Stimulated activated CD4-positive, alpha-beta T cell treated with anti-CD3 and anti-CD28 coated beads, Interleukin-2, amount 100 ng/mL, for 24 hours (primary cell): ENCODE measurements at places on chromosomes 4 and X.

DNA sequence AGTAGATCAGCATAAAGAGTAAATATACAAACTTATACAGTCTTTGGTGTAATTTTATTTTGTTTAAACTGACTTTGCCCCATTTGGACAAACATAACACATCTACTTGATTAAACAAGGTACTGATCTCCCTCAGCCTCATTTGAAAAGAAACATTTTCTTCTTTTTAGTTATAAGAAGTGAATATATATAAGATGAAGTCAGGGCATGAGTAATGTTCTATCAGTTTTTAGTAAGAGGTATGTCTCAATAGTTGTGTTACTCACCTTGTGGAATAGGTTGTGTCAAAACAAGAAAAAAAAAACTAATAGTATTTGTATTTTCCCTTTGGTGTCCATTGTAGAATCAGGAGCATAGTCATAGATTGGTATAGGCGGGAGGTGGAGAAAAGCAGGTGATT lies 327.4 kb downstream of the RPA4 start:
- no peak for DNase-seq

DNA sequence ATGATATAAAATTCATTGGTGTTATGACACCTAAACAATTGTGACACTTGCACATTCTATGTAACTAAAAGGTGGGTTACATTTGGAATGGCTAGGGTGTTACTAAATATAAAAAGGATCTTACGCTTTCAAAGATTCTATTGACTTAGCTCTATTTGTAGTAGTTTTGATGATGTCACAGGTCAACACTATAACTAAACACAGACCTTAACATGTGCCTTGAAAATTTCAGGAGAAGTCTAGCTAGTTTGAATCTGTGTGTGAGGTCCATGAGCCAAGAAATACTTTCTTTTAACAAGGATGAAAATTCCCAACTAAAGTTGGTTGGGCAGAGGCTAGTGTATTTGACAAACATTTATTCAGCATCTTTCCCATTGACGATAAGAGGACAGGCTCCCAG lies 298.0 kb downstream of the GPAT3 start:
- no peak for DNase-seq

DNA sequence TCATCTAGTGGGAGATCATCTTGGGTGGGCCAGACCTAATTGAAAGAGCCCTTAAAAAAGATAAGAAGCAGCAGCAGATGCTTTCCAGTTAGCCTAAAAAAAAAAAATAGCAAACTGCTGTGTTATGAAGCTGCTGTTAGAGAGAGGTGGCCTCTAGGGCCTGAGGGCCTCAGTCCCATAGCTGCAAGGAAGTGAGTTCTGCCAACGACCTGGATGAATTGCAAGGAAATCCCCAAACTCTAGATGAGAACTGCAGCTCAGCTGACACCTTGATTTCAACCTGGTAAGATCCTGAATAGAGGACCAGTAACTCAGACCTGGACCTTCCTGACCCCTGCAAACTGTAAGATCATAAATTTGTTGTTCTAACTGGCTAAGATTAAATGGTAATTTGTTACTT lies 275.2 kb downstream of the TENM3 start:
- no peak for DNase-seq

DNA sequence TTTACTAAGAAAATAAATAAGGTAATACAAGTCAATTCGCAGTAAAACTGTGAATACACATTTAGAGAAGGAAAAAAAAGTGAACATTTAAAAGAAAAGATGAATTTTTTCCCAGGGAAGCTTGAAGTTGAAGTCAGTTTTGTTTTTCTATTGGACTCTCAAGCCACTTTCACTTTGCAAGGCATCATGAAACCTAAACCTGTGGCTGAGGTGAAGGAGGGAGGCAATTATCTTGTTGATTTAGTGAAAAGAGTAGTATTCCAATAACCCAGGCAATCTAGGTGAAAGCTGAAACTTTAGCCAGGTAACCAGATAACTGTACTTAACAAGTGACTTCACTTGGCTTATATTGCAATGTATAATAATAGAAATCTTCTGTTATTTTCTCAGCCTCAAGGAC lies 138.6 kb downstream of the HDX start:
- no peak for DNase-seq

GRCh38 chr4:48575964-48576363 lies 85.9 kb downstream of the ZAR1 start:
- DNase-seq, result no peak

GRCh38 chrX:119981286-119982070 lies 37.9 kb upstream of the NKAP start:
- no peak for DNase-seq
